ENCODE measurements at places on chromosomes 2 and 18.

DNA sequence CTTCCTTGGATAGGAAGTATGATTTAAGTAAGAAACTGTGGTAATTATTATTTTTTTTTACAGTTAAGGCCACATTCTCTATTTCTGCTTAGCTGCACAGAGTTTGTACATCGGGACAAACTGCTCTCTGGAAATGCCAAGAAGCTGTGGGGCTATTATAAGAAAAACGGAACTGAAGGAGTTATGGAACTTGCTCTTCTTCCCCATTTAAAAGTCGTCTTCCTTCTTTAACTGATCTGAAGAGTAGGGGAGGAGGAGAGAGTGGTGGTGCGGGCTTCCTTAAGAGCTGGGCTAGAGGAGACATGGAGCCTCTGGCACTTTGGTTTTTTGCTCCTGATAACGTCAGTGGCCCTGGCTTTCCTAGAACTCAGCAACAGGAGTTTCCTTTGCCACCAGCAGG is 54.4 kb downstream of the RAB31 start:
- DNase-seq: no peak

DNA sequence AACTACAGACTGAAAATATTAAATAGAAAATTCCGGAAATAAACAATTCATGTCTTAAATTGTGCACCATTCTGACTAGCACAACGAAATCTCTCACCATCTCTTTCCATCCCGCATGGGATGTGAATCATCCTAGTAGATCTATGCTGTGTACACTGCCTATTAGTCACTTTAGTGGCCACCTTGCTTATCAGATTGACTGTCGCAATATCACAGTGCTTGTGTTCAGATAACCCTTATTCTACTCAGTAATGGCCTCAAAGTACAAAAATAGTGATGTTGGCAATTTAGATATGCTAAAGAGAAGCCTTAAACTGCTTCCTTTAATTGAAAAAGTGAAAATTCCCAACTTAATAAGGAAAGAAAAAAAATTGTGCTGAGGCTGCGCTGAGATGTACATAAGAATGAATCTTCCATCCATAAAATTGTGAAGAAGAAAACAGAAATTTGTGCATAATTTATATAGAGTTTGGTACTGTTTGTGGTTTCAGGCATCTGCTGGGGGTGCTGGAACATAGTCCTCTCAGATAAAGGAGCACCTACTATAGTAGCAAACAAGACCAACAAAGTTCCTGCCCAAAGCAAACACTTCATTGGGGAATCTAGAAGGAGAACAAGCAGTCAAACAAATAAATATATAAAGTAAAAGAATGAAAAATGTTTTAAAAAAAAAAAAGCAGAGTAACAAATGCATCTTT is 12.0 kb downstream of the PSMD1 start:
- DNase-seq: no peak

DNA sequence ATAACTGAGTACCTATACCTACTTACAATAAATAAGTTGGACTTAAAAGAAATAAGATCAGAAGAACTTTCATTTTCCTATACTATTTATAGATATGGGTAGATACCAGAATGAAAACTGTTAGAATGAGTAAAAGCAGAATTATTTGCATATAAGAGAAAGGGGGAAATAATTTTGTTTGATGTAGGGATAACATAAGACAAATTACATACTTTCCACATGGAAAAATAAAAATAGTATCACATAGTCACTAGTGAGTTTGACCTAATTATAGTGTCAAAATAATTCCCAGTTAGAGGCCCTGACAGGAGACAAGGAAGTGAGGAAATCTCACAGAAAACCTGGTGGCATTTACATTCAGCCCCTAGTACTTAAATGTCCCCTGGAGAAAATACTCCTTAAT is 28.6 kb downstream of the KCMF1 start:
- DNase-seq: no peak

- DNase-seq: no peak
Observed at GRCh38 chr2:216927163-216927562, 67.3 kb upstream of the TNP1 start.

DNA sequence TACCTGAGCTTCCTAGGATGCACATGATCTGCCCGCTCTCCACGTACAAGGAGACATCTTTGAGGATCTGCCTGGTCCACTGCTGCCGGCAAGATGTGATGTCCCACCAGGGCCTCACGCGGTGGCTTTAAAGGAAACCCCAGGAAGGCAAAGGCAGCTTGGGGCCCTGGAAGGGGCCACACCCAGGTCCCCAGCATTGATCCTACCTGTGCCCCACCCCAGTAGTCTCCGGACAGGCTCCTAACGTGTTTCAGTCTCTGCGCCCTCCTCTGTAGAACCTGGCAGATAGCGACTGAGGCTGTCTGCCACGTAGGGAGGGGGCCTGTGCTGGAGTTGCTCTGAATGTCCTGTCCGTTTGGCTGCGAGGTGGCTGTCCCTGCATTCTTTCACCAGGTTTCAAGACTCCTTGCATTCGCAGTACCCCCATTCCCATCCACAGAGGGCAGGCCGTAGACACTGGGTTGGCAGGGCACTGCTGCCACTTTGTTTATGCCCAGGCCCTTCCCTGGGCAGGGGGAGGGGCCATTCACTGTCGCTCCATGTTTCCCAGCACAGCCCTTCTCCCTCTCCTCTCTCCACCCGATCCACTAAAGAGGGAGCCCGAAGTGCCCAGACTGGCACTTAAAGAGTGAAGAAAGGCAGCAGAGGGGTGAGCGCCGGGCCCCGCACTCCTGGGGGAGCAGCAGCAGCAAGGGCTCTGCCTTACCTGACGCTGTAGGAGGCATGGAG is 644 bp downstream of the ABCG5 start:
- no peak for DNase-seq

GRCh38 chr2:96945014-96945413 is 41.4 kb downstream of the FAM178B start:
- no peak for DNase-seq

DNA sequence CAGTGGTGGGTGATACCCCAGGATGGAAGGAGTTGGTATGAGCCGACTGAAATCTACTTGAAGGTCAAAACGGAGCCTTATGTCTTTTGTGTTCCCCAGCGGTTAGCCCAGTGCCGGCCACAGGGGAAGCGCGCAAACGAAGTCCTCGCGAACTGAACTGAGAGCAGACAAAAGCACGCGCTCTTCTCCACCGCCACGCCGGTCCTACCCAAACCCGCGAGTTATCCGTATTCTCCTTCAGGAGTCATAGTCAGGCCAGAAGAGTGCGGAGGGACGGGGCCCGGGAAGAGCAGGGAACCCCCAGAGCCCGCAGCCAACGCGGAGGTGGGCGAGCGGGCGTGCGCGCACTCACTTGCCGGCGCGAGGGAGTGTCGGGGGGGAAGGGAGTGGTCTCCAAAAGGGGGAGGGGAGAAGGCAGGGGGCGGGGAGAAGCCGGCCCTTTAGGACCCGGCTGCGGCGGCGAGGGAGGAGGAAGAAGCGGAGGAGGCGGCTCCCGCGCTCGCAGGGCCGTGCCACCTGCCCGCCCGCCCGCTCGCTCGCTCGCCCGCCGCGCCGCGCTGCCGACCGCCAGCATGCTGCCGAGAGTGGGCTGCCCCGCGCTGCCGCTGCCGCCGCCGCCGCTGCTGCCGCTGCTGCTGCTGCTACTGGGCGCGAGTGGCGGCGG is at the start of gene IGFBP2:
Gene IGFBP2, plus strand, starts transcription at position 469 of the 664 bp plus-strand sequence. Its CDS starts 104 bp downstream, at position 573.
- no peak for DNase-seq

- DNase-seq: peak; percentile 88
Observed at GRCh38 chr2:200786826-200787225, 24.9 kb upstream of the BZW1 start.

- no peak for DNase-seq
Observed at GRCh38 chr18:58800582-58800981, 64.1 kb upstream of the ZNF532 start.

- DNase-seq: no peak
Observed at GRCh38 chr2:138713504-138713903, 66.7 kb downstream of the NXPH2 start.

- DNase-seq: no peak
Observed at GRCh38 chr18:58583569-58583968, 45.3 kb downstream of the ALPK2 start.

- DNase-seq: no peak
Observed at GRCh38 chr2:39158351-39158750, 37.5 kb upstream of the SOS1 start.

GRCh38 chr2:60354713-60355112 is 198.7 kb downstream of the BCL11A start:
- DNase-seq: no peak

DNA sequence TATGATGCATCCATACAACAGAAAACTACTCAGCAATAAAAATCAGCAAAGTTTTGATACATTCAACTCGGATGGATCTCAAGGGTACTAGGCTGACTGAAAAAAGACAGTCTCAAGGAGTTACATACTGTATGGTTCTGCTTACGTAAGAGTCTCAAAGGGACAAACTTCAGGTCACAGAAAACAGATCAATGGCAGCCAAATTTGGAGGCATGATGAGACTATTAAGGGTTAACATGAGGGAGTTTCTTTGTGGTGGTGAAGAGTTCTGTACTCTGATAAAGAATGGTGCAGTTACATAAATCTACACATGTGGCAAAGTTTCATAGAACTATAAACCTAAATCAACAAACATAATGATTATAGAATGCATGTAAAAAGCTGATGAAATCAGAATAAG is 81.4 kb downstream of the COBLL1 start:
- no peak for DNase-seq

DNA sequence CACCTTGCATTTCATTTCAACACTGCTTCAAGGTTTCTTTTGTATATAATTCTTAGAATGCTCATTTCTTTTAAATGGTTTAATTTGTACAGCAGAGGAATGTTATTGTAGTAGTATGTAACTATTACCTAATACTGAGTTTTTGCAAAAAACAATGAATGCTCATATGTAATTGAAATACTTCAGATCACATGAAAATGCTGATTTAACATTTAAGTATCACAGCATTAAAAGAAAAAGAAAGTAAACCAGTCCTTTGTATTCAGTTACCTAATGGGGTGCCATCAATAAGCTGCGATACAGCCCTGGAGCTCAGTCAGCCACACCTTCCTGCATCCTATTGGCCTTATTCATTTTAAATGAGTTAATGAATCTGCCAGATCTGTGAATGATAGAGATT is 45.3 kb upstream of the ITM2C start:
- no peak for DNase-seq

DNA sequence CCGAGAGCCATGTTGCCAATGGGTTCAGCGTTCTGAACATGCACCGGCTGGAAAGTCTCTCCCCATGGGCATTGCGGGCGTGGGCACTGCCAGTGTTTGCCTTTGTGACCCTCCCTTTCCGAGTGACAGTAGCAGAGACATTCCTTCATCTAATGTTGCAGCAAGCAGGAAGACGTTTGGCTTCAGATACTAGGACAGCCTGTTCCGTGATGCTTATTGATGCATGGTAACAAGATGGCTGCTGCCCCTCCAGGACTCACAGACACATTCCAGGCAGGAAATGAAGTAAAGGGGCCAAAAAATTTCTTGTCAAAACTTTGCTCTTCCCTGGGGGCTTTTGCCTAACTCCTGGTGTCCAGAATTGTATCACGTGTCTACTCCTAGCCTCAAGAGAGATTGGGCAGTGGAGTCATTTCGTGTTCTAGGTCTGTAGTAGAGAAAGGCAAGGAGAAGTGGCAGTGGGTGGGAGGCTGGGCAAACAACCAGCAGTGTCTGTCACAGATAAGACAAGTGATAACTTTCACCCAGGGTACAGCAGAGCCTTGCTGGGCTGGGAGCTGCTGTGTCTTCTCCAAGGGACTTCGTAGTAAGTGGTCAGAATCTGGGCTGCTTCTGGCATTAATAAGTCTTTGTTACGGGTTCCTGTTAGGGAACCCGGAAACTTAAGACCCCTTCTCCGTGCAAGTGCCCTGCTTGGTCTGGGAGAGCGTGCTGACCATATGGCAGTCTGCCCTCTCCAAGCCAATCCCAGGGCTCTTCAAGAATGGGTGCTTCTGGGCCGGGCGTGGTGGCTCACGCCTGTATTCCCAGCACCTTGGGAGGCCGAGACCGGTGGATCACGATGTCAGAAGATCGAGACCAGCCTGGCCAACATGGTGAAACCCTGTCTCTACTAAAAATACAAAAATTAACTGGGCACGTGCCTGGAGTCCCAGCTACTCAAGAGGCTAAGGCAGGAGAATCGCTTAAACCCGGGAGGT is 93.5 kb downstream of the TFCP2L1 start:
- no peak for DNase-seq

GRCh38 chr2:156778916-156779315 is 342.7 kb downstream of the GPD2 start:
- no peak for DNase-seq

GRCh38 chr2:57160976-57161375 is 885.6 kb upstream of the VRK2 start:
- no peak for DNase-seq

GRCh38 chr18:26532367-26533340 is 15.7 kb downstream of the KCTD1 start:
- no peak for DNase-seq

GRCh38 chr2:171362396-171362795 is 71.4 kb downstream of the METTL8 start:
- no peak for DNase-seq

GRCh38 chr2:1518867-1519530 is 105.7 kb downstream of the TPO start:
- no peak for DNase-seq

DNA sequence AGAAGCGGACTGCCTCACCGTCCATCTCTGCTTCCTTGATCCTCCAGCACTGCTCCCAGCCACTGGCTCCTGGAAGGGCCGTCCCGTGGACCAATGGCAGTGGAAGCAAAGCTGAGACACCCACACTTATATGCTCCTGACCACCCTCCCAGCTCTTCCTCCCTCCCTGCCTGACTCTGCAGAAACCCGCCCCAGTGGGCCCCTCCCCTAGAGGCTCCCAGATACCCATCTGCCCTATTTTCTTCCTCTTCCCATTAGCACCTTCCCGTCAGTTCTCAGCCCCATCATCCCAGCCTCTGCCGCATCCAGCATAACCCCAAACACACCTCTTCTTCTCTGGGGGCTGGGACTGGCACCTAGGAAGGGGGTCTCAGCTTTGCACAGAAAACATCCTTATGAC is at the start of gene CLEC4F:
Gene CLEC4F, minus strand, starts transcription at position 101 of the 400 bp plus-strand sequence. Its CDS starts 76 bp downstream, at position 25.
- no peak for DNase-seq

DNA sequence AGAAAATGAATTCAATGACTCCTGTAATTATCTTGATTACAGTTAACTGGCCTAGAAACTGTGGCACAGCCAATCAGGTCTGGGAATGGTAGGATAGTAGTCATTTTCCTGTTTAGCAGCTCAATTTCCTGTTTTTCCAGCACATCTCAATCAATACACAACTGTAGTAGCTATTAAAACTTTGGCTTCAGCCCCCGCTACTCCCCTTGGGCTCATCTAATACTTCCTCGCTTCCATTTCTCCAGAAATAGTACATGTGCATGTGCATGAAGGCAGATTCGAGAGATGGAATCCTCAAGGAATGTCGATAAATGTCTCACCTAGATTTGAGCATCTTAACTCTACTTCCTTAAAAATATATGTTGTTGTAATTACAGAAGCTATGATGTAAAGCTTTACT is 9.7 kb downstream of the COBLL1 start:
- DNase-seq: peak; percentile 46

- DNase-seq: peak; percentile 14
Observed at GRCh38 chr2:236562434-236562833, 7.2 kb upstream of the ACKR3 start.

Data from dermis microvascular lymphatic vessel endothelial cell (primary cell).